ENCODE measurements at places on chromosomes 3 and 15. TPM values are rescaled to one million over a fixed set of nuclear protein-coding genes. Genes with fewer than 3 reads are reported as not detected.

GRCh38 chr3:110965976-110966375 is 105.6 kb upstream of the NECTIN3 start:
- no peak for DNase-seq

- DNase-seq, result no peak
Measured at GRCh38 chr15:81268881-81269601, 54.9 kb downstream of the STARD5 start.

- DNase-seq, result no peak
Measured at GRCh38 chr3:112121577-112122547, 11.2 kb downstream of the GCSAM start.

DNA sequence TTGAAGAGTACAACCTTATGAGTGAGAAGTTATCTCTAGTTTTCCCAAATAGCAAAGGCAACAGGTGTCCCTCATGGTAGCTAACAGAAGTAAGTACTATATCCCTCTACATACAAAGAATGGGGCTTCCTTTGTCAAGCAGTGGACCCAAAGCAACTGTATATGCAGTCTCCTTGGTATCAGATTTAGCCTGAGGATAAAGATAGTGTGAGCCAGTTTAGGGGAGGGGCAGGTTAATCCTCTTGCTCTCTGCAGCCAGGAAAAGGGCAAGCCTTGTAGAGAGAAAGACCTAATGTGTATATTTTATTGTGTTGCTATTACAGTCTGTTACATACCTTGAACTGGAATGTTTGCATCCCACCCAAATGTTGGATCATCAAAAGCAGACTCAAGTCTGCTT is 117.9 kb upstream of the COL8A1 start:
- DNase-seq, result no peak

Gene WNT5A
- total RNA-seq, result 316 TPM

Gene REC114
- not detected for total RNA-seq

Gene LHFPL4
- total RNA-seq, result not detected

Gene CPNE9
- not detected for total RNA-seq
